ENCODE measurements at places on chromosomes 12 and 14.

DNA sequence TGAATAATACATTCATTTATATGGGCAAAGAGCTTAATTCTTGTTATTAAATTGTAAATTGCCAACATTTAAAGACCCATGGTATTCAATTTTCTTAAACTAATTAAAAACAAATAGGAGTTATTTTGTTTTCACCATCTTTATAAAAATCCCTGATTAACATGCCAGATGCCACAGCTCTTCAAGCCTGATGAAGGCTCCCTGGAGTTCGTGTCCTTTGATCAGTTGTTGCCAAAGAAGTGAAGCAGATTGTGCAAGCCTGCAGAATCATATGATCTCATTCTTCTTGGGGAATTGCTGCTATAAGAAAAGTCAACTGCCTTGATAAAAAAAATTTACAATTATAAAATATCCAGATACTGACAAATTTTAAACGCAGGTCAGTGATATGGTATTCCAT, 288.3 kb upstream of the PPFIA2 start:
- DNase-seq: no peak

DNA sequence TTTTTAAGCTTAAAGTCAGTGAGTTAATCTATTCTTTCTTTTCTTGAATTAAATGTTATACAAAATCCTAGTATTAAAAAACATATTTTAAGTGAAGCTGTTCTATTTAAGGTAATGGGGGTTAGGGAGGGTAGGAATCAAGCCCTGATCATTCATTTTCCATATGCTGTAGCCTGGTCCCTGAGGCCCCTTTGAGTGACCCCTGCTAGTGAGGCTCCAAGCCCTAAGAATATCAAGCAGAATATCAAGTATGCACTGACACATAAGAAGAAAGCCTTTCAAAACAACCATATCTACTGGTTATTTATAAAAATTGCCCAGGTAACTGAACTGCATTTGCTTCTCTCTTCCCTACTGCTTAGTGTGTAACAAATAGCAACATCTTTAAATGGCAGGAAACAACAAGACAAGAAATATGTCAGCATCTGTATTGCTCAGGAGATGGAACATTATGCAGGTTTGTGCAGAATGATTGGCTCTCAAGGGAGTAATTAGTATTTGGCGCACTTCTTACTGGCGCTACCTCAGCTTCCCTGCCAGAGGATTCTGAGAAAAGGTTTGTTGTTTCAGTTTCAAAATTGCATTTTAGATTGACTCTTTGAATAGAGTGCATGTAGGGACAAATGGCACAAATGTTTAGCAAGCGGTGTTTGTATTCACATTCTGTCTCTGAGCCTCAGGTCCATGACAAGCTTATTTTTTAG, 223.0 kb downstream of the DUSP6 start:
- no peak for DNase-seq

- DNase-seq: peak; percentile 69
Observed at GRCh38 chr14:36952689-36953088, 219.7 kb downstream of the SLC25A21 start.

DNA sequence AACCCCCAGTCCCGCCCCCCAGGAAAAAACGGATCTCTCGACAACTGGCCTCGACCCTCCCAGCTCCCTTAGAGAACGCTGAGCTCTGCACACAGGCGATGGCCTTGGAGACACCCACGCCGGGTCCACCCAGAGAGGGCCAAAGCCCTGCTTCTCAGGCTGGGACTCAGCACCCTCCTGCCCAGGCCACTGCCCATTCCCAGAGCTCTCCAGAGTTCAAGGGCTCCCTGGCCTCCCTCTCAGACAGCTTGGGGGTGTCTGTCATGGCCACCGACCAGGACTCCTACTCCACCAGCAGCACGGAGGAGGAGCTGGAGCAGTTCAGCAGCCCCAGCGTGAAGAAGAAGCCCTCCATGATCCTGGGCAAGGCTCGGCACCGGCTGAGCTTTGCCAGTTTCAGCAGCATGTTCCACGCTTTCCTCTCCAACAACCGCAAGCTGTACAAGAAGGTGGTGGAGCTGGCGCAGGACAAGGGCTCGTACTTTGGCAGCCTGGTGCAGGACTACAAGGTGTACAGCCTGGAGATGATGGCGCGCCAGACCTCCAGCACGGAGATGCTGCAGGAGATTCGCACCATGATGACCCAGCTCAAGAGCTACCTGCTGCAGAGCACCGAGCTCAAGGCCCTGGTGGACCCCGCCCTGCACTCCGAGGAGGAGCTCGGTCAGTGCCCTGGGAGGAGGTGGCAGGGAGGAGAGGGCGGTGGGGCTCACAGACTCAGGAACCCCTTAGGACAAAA, 95.8 kb downstream of the LGMN start:
- no peak for DNase-seq

GRCh38 chr12:32146074-32146873, 39.6 kb downstream of the BICD1 start:
- no peak for DNase-seq

DNA sequence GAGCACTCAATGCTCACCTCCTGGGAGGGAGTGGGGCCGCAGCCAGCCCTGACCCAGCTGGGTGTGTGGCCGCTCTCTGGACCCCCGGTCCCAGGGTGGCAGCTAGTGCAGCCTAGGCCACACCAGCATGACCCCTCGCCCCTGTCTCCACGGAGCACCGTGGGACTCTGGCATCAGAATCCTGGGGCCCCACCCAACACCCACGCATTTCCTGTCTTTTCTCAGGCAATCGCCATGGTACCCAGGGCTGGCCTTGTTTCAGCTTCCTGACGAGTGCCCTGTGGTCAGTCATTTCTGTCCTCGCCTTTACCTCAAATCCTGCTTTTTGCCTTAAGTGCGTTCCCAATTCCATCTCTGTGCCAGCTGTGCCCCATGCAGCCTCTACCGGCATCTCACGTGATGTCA, 15.9 kb downstream of the PACS2 start:
- DNase-seq: peak; percentile 34

GRCh38 chr12:74426091-74426490, 111.5 kb upstream of the ATXN7L3B start:
- DNase-seq: no peak

- no peak for DNase-seq
Observed at GRCh38 chr12:30756074-30756473, 1.3 kb upstream of the CAPRIN2 start.

GRCh38 chr14:31881531-31882310, 195.4 kb upstream of the ARHGAP5 start:
- DNase-seq: peak; percentile 50

- DNase-seq: no peak
Observed at GRCh38 chr14:78232231-78233000, 62.2 kb downstream of the NRXN3 start.

DNA sequence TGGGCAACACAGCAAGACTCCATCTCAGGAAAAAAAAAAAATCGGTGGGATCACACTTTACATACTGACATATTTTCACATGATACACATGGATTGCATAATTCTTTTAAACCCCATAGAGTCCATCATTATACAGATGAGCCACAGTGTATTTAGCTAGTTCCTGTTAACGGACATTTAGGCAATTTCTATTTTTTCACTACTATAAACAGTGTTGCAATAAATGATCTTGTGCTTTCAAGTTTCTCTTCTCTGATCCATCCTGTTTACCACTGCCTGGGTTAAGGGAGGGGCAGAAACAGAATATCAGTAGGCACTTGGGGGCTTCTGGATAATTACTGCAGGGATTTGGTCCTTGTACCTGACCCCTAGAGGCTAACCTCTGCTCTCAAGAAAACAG, 43.4 kb upstream of the SPTLC2 start:
- DNase-seq: no peak

GRCh38 chr12:7101047-7101693, 7.8 kb downstream of the C1RL start:
- no peak for DNase-seq

DNA sequence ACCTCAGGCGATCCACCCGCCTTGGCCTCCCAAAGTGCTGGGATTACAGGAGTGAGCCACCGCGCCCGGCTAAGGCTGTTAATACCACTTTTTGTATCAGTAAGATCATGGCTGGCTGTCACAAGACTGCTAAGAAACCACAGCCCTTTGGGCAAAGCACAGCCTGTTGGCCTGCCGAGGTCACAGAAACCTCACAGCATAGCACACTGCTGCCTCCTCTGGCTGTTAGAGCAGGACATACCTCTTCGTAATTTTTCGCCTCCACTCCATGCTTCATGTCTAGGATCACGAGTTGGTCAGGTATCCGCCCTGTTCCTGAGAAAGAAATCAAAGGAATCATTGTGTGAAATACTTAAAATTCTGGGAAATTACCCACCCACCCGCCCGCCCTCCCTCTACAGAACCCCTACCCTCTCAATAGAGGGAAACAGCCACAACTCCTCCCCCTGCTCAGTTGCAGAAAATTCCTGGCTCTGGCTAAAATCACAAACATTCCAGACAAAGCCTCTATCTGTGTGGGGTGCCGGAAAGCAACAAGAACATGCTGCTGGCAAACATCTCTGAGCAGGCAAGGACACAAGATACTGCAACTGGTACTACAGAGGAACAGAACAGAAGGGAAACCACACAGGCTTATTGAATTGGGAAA, 20.7 kb upstream of the NEK9 start:
- DNase-seq: peak; percentile 87

GRCh38 chr12:126588586-126589249, 1523.5 kb downstream of the AACS start:
- DNase-seq: no peak

- no peak for DNase-seq
Observed at GRCh38 chr14:77786148-77786547, 13.8 kb upstream of the ADCK1 start.

- peak; percentile 43 for DNase-seq
Observed at GRCh38 chr12:108349278-108349688, 10.2 kb upstream of the CMKLR1 start.

- DNase-seq: no peak
Observed at GRCh38 chr14:21346532-21347135, 37.2 kb downstream of the SUPT16H start.

DNA sequence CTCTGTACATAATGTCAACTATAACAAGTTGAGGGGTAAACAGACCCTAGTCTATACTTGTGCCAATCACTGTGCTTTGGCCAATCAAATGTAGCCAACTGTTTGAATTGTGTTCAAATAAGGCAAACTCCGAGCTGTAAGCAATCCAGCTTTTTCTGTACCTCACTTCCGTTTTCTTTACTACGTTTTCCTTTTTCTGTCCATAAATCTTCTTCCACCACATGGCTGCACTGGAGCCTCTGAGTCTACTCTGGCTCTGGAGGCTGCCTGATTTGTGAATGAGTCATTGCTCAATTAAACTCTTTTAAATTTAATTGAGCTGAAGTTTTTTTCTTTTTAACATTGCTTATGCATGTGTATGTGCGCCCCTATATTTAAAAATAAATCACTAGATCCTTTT, 29.7 kb downstream of the CLEC1A start:
- peak; percentile 8 for DNase-seq

GRCh38 chr12:96371790-96372699, 28.2 kb downstream of the CDK17 start:
- DNase-seq: peak; percentile 15
